ENCODE measurements at places on chromosomes 16 and 17.

DNA sequence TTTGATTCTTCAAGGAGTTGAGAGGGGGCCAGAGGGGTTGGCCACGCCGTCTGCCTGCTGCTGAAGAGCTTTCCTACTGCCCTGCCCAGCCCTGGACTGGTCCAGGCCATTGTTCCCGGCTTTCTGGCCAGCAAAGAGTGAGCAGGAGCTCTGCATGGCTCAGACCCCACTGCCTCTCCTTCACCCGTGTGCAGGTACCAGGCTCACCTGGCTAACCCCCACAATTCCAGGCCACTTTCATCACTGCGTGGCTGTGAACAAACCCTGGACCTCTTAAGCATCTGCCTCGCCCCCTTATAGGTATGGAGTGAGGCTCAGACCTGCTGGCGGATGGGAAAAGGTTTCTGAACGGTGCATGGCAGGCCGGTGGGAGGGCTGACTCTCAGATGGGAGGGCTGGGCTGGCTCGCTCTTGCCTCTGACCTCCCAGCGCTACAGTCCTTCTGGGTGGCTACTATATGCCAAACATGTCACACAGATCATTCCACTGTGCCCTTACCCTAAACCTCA lies 8.9 kb downstream of the ZNF319 start:
- DNase-seq = no peak

DNA sequence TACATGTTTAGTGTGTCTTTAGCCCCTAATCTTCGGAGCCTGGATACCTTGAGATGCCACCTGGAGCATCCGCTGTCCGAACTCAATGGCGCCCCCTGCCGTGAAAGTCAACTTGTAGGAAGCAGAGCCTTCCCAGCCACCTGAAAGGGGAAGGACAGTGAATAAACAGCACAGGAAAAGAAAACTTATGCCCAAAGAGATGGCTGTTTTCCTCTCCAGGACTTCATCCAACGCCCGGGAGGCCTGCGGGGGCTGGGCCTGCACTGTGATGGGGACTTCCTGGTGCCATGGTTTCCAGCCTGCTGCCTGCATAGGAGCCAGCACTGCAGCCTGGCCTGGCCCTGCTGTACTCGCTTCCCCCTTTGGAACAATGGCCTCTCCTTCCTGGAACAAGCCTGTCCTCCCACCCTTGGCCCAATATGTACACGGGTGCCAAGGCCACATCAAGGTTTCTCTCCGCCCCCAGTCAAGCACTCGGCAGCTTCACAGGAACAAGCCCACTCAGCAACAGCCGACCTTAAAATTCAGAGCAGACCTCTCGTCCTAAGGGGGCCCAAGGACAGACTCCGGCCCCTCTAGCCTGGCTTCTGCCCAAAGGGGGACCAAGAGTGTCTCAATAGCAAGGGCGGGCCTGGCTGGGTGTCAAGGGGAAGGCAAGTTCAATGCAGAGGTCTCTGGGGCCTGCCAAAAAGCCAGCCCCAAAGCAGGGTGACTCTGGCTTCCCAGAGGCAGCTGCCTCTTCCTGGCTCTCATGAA lies 4.5 kb upstream of the UNC13D start:
- DNase-seq = peak; percentile 82

DNA sequence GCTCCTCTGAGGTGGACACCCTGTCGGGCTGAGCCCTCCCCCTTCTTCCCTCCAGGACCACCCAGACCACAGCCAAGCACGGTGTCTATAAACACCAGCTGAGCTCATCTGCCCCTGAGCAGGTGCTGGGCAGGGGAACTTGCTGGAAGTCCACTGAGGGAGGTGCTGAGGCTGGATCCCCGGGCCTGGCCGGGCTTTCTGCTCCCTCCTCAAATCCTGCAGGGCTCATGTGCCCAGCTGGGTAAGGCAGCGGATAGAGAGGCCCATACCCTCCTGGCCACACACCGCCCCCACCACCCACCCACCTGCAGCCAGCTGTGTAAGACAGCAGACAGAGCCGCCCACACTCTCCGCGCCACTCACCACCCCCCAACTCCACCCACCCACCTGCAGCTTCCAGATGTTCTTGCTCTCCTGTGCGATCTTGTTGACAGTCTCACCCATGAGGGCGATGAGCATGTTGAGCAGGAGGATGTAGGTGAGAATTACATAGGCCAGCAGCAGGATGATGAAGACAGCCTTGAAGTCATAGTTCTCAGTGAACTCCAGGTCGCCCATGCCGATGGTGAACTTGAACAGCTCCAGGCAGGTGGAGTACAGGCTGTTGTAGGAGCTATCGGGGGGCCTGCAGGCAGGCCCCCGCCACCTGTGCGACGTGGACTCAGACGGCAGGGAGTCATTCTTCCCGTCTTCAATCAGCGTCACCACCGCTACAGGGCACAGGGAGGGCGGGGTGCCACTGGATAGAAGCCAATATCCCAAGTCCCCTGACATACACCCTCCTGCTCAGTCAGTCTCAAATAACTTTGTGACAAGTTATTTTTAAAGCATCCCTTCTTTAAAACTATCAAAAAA lies 15.9 kb upstream of the TRPV3 start:
- DNase-seq = no peak

- DNase-seq = peak; percentile 61
Measured at GRCh38 chr17:44309472-44309871, 1.1 kb downstream of the RUNDC3A start.

DNA sequence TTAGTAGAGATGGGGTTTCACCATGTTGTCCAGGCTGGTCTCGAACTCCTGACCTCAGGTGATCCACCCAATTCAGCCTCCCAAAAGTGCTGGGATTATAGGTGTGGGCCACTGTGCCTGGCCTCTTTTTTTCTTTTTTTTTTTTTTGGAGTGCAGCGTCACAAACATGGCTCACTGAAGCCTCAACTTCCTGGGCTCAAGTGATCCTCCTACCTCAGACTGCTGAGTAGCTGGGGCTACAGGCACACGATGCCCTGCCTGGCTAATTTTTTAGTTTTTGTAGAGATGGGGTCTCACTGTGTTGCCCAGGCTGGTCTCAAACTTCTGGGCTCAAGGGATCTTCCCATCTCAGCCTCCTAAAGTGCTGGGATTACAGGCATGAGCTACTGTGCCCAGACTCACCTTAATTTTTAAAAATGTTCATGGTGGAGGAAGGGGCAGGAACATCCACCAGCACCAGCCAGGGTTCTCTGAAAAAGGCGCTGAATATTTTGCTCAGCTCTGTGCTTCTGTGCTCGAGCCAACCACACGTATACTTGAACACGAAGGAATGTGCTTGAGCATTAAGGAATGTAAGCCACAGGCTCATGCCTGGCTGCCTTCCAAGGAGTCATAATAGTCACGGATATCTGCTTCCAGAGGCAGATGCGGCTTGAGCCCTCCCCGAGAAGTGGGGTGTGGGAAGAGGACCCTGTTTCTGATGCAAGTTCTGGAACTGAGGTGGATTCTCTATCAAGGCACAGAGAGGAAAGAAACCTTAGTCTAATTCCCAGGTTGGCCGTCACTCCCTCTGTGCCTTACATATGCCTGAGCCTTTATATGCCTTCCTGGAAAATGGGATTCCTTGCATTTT lies 65.5 kb upstream of the CREBBP start:
- peak; percentile 68 for DNase-seq

GRCh38 chr17:31226950-31227349 lies 70.1 kb downstream of the OMG start:
- DNase-seq = no peak

GRCh38 chr16:46718214-46718613 lies 28.8 kb downstream of the ORC6 start:
- DNase-seq = no peak

GRCh38 chr17:28392491-28392890 lies 13.5 kb downstream of the SLC46A1 start:
- DNase-seq = no peak

DNA sequence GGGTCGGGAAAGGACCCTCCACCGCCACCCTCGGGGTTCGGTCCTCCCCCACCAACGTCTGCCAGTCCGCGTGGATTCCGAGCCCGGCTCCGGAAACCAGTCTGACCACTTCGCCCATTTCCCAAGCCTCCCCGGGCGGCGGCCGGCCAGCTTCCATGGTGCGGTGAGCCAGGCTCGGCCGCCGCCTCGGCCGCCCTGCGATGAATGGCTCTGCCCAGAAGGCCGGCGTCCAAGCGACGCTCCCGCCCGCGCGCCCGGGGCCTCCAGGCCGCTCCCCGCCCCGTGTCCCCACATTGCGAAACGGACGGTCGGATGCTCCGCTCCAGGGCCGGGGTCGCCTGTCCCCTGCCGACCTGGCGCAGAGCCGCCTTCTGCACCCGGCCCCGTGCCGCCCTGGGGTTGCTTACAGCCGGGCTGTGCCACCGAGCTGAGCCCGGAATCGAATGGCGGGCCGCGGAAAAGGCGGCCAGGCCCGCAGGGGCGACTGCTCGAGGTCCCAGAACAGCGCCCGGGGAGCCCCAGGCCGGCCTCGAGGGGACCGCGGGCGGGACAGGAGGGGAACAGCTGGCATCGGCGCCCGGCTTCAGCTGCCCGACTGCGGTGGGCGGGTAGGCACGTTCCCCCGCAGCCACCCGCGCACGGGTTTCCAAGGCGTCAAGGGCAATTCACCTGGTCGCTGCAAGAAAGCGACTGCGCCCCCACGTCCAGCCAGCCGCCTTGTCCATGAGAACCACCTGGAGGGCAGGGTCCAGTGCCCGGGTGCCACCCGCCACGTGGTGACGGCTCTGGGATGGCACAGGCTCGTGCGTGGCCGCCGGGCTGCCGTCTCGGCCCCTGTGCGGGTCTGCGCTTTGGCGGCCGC lies 18.3 kb upstream of the CBX8 start:
- DNase-seq = peak; percentile 78

DNA sequence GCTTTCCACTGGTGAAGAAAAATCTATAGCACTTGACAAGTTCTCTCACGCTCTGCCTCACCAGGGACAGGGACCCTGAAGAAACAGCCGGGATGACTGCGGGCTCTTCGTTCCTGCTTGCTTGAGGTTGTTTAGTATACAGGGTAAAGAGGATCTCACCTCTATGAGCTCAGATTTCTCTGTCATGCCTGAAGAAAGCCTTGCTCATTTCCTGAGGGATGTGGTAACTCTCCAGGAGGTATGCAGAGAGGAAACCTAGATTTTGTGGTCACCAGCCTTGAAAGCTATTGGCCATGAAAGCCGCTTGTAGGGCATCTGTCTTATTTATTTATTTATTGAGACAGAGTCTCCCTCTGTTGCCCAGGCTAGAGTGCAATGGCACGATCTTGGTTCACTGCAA lies 23.2 kb downstream of the USP43 start:
- DNase-seq = no peak

DNA sequence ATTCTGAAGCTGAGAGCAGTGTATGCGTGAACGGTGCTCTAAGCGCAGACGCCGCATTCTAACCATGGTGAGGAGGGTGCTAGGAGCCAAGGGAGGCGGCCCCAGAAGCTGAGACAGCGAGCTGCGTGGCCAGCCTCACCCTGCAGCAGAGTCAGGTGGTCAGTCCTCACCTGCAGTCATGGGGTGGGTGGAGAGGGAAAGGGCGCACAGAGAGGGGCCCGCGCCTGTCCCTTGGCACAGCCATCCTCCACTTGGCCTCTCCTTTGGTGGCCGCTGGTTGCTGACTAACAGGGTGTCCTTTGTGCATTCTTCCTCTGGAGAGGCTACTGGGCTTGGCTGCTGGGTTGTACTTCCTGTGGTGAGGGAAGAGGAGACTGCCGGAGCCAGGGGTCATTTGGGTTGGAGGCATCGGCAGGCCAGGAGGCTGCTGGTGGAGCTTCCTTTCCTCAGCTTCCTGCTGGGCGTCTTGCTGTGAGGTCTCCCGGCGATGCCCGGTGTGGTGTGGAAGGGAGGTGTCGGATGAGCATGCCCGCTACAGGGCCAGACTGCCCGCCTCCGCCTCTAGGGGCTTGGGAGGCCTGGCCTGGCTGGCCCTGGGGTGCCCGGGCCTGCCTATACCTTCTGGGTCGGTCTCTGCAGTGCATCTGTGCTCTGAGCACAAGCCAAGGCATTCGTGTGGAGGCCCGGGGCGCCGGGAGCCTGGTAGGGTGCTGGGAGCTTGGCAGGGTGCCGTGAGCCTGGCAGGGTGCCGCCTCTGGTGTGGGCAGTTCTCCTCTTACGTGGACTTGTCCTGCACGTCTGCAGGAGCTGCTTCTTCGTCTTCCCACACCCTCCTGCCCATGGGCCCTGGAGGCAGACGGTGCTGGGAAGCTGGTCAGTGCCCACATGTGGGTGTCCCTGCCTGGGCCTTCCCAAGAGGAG lies 17.4 kb downstream of the RNF213 start:
- DNase-seq = no peak

GRCh38 chr17:41403404-41404023 lies 6.1 kb upstream of the KRT31 start:
- DNase-seq = peak; percentile 20

GRCh38 chr17:27529230-27529796 lies 73.1 kb downstream of the KSR1 start:
- peak; percentile 39 for DNase-seq

DNA sequence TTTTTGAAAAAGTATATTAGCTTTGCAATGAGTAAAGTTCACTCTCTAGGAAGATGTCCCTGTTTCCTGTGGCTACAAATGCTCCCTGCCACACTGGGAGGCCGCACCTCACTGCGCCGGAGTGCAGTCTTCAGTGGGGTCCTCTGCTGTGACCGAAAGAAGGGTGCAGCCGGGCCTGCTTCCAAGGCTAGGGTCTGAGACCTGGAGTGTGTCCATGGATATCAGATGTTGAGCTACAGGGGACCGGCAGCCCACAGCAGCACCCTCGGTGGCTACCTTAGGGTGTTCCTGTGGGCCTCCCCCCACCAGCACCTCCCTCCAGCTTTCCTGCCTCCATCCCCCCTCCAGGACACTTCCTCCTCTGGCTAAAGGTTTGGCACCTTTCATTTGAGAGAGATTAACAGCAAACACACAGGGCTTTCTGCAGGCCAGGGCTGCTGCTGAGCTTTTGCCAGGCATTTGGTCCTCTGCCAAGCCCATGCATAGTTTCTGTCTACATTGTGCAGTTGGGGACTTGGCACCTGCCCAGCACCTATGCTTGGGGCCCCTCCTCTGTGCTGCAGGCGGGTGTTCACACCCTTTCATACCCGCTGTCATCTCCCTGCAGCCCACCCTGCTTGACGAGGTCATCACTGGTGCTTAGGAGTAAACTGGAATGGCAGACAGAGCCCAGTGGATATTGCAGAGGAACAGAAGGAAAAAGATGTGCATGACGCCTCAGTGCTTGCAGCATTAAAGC lies 33.8 kb upstream of the CRISPLD2 start:
- peak; percentile 91 for DNase-seq

- peak; percentile 90 for DNase-seq
Measured at GRCh38 chr17:7561028-7561575, 617 bp upstream of the SENP3 start.

Measured in Calu3 (cell line).